Occipital lobe (tissue), 3 donors: ENCODE measurements at places on chromosomes 4 and X.

DNA sequence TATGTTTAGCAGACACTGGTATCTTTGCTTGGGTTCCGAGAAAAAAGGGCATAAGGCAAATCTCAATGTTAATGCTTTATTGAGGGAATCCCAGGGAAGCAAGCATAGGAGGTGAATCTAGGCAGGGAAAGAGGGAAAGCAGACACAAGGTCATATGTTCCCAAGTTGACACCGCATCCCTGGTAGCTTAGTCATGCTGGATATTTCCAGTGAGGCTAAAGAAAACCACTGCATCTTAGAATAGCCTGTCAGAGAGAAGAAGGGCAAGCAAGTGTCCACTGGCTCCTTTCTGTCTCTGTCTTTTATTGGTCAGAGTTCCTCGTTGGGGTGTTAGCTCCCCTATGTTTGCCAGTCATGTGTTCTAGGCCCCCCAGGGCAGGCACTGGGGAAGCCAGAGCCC lies 104.7 kb downstream of the NKX6-1 start:
- no peak for DNase-seq

GRCh38 chrX:137567682-137568232 lies 1.8 kb downstream of the ZIC3 start:
- DNase-seq = no peak

DNA sequence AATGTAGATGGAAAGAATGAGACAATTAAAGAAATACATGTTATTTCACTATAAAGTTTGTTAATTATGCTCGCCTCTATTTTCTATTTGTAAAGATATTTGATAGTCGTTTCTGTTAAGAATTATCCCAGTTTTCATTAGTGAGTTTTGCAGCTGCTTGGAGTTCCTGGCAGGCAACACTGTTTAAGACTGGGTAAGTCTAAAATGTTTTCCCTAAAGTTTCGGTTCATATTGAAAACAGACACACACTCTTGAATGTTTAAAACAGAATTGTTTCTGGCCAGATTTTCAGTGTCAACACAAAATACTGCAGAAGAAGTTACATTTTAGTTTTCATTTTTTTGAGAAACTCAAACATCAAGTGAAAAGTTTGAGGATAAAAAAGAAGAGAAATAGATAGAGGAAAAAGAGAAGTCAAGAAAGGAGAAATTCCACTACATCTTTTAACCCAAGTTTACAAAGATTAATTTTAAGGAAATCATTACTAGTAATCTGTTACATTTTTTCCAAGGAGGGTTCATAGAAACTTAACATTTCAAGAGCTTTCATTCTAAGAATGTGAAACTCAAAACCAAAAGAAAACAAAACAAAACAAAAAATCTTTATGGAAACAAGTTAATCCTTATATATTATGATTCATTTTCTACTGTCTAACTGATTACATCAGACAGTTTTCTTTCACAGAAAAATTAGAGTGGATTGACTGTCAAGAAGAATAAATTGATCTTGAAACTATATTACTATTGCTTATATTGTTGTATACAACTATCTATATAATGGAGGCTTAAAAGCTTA lies 305.5 kb downstream of the FAT4 start:
- DNase-seq = no peak

DNA sequence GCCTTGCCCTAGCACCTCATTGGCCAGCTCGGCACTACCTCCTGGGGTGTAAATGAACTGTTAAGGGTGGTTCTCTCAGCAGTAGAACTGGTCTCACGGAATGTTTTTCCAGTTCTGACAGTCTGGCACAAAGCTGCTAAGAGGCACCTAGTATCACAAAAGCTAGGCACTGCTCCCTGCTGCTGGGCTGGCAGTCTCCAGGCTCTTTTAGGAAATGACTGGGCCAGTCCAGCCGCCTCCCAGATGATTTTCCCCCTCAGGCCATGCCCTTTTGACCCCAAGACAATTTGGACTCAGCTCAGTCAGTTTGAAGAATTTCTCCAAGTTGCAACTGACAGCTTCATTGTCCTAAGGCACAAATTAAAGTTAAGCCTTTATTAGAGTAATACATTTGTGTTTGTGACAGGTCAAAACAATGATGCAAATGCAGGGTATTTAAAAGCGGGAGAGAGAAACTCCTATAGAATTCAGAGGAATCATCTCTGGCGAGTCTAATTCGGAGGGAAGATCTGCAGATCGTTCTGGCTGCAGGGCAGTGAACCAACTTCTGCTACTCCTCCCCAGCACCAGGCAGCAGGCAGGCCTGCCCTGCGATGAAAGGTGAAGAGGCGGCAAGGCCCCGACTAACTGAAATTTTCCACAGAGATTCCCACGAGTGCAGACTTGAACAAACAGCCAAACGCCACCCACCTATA lies 7.9 kb downstream of the FRMD7 start:
- DNase-seq = no peak

GRCh38 chr4:74133786-74134499 lies 24.0 kb upstream of the MTHFD2L start:
- peak; percentile 64 for DNase-seq
